SK-N-SH treated with all-trans-retinoic acid at 6 μM for 48 hours (cell line): ENCODE measurements at places on chromosomes 6 and 20.

GRCh38 chr6:79941489-79942151 is 5.7 kb downstream of the ELOVL4 start:
- ATAC-seq = no peak

DNA sequence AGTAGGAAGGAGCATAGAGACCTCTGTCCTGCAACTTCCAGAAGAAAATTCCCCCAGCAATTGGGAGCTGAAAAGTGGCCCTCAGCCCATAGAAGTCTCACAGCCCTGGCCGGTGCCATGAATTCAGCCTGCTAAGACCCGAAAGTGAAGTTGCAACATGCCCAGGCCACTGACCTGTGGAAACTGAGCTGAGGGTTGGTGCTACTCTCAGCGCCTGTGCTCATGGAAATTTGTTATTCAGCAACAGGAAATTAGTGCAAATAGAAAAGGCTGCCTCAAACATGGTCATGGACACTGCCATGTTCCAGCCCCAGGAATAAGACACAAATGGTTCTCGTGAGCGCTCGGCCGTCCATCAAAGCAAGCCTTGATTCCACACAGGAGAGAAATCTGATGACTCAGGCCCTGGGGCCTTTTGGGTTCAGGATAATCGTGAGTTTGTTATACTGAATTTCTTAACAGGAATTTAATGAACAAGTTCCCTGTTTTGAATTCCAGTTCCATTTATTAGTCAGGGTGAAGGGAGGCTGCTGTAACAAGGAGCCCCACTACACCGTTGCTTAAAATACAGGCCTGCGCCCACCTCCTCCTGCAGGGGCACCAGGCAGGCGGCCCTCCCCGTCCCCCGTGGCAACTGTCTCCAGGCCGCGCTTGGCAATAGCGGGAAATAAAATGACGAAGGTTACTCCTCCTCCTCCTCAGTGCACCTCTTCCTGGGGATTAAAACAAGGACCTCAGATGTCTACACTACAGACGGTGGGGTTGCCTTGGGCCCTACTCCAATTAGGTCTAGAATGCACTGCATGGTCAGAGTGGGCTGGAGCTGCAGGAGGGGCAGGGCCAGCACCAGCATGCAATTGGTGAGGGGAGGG is 152.9 kb downstream of the ERMARD start:
- ATAC-seq = no peak

GRCh38 chr6:160349814-160350350 is 1.7 kb downstream of the SLC22A3 start:
- no peak; the same call in 2 of the 3 replicates for ATAC-seq

DNA sequence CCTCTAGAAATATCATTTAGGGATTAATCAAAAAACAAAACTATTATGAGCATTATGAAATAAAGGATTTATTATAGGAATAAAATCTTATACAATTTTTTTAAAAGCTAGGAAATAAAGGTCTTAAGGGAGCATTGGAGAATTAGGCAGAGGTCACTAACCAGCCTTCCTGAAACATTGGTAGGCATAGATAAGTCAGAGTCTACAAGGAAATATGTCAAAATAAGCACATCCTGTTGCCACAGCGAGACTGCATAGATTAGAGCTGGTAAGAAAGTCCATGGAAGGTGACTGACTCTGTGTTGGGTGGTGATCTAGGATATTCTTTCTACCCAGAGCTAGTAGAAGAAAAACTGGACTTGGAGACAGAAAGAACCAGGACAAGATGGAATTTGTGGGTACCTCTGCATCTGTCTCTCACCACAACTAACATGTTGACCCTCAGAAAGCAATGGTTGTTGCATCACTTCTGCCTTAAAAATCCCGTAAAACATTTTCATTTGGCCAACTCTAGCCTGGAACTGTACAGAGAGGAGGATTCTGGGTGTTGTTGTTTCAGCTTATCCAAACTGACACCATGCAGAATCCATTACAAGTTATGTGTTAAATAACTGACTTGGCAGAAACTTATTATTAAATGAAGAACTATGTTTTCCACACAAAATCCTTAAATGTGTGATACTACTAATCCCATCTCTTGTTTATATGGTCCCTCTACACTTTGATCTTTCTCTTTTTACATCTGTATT is 77.1 kb downstream of the FBXO5 start:
- ATAC-seq = no peak

GRCh38 chr20:32667027-32667426 is 6.7 kb downstream of the C20orf203 start:
- no peak; the same call in 2 of the 3 replicates for ATAC-seq

- ATAC-seq = peak; percentile 88
Measured at GRCh38 chr6:3797231-3798054, 45.9 kb upstream of the PXDC1 start.

DNA sequence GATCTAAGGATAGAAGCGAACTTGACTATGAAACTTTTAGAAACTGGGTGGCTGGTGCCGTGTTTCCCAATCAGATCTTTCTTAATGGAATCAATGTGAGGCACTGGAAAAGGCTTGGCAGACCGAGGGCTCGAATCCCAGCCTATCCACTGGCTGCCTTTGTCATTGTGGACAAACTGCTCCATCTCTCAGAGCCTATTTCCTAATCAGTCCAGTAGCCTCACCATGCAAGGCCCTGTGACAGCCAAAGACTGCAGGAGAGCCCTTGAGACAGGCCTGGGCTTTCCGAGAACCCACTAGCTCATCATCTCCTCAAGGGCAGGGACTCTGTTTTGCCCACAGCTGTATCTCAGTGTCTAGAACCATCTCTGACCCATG is 43.4 kb downstream of the SPDEF start:
- ATAC-seq = no peak

GRCh38 chr6:2529211-2529719 is 221.5 kb downstream of the MYLK4 start:
- ATAC-seq = no peak

- ATAC-seq = no peak
Measured at GRCh38 chr20:3800256-3800877, 4.3 kb downstream of the CDC25B start.

- no peak for ATAC-seq
Measured at GRCh38 chr20:12153628-12154027, 235.9 kb downstream of the BTBD3 start.
